PC-3 (cell line): ENCODE measurements at places on chromosomes 2 and 18. TPM values are rescaled to one million over a fixed set of nuclear protein-coding genes. Genes with fewer than 3 reads are reported as not detected.

GRCh38 chr2:121527009-121527682 lies 3.5 kb upstream of the RNU4ATAC start:
- peak; percentile 25 for DNase-seq

DNA sequence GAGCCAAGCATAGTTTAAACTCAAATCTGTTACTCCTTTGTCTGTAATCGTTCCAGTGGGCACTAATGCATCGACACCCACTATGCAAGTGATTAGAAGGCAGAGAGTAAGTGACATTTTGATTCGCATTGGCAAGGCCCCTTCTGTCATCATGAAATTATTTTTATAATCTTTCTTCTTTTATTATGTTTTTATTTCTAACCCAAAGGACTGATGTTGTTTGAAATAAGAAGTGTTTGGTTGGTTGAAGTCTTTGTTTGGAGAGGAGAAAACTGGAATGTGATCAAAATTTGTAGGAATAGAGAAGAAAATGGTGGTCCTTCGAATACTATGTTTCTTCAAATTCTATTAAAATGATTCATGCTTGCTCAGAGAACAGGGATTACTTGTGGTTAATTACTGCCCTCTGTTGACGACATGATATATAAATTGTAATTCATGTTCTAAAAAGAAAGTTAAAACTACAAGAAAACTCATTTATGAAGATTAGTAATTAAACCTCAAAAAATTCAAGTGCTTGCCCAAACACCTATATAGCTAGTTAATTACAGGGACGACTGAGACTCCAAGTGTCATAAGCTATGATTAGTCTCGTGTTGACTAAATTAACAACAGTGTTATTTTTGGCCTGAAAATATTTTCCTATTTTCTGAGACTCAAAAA lies 26.4 kb upstream of the TFPI start:
- peak; percentile 86 for DNase-seq

The TBR1 gene
- total RNA-seq: not detected in 2 replicates

The TUBA3E gene
- not detected in 2 replicates for total RNA-seq
